ENCODE measurements at places on chromosomes 4 and X.
A peak's percentile ranks its signal among the peaks of the same experiment; 100 is the strongest.

GRCh38 chrX:110425222-110426154 lies 66.8 kb downstream of the RTL9 start:
- DNase-seq, result no peak

DNA sequence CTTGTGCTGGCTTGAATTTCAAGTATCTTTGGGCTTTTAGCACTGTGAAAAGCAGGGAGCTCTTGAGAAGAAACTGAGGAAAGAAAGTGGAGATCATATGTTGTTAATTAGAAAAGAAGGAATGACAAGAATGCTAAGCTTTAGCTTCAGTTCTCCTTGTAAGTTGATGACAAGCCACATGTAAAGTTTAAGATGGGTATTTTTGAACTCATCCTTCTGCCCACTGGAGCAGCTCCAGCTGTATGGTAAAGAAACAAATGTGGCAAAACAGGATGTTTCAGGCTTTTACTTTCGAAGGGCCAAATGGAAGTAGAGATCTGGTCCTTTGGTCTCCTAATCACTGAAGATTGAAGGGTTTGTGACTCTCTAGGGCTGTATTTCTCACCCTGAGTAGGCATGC lies 137.8 kb downstream of the GUCY2F start:
- no peak for DNase-seq

DNA sequence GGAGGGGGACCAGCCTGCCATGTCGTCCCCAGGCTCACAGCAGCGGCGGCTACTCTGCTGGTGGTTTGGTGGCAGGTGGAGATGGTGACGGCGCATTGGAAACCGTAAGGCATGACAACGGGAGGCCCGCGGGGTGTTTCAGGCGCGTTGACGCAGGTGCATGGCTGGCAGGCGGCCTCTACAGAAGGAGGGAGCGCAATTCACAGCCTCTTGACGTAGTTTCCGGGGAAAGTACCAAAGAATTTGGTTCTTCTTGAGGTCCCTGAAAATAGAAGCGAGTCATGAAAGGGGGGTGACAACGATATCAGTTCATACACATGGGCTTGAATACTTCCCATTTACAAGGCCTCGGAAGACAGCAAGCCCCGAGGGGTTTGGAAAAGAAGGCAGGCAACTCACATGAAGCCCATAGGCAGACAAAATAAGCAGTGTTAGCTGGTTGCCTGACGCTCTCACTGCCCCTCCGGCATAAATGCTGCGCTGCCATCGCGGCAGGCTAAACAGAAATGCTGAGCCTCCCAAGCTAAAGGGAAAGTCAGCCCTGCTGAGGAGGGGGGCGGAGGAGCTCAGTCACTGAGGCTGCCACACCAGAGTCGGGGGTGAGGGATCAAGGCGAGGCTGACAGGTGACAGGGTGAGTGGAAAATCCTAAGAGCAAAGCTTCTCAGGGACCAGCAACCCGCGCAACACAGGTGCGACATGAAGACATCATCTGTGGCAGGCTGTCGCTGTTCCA lies 52.3 kb upstream of the PDLIM3 start:
- peak; percentile 49 for DNase-seq

GRCh38 chr4:6172093-6172926 lies 28.0 kb downstream of the JAKMIP1 start:
- no peak for DNase-seq

- DNase-seq, result peak; percentile 9
Observed at GRCh38 chr4:42671431-42672194, 14.7 kb upstream of the ATP8A1 start.

GRCh38 chr4:79023799-79024770 lies 84.8 kb upstream of the PAQR3 start:
- DNase-seq, result no peak
